ENCODE measurements at places on chromosomes 5 and 9.

GRCh38 chr9:128753627-128754026 lies 18.1 kb downstream of the ZER1 start:
- DNase-seq, result no peak

DNA sequence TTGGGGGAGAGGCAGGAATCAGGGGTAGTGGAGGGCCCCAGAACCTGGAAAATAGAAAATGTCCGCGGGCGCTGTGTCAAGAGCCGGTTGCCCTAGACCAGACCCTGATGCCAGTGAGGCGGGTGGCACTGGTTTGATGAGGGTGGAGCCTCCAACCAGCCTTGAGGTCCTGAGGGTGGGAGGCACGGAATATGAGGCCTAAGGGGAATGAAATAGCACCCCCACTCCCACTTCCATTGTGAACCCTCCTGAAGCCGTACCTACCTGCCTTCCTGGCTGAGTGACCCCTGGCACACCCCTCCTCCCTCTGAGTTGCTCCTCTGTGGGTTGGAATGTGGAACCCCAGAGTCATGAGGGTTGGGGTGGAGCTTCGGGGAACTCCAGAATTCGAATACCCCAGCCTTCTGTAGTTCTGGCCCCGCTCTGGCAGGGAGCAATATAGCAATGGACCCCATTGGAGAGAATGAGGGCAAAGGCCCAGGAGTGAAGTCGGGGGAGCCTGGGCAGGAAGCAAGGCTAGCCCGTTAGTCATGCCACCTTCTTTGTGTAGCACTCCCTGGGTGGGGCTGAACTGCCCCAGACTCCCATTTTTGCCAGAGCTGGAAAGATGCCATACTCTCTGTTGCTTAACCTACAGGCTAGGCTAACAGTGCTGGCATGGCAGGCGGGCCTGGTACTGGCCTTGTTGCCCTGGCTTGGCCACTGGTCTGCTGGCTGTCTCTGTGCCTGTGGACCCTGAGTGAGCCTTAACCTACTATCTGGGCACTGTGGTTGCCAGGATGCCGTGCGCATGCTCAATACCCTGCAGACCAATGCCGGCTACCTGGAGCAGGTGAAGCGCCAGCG lies 1.0 kb downstream of the FPGS start:
- DNase-seq, result no peak

- DNase-seq, result no peak
Measured at GRCh38 chr5:5585751-5586341, 163.4 kb downstream of the ICE1 start.

GRCh38 chr9:136977223-136977622 lies at the start of gene PTGDS:
TSS of gene PTGDS (plus strand) at chr9:136977504. CDS start at chr9:136977579, 75 bp downstream.
- no peak for DNase-seq

- DNase-seq, result no peak
Measured at GRCh38 chr9:68538200-68538599, 2.5 kb downstream of the TMEM252 start.

GRCh38 chr5:157248821-157249470 lies 17.0 kb upstream of the CYFIP2 start:
- DNase-seq, result no peak

- no peak for DNase-seq
Measured at GRCh38 chr9:130411566-130411915, 33.2 kb upstream of the ASS1 start.

DNA sequence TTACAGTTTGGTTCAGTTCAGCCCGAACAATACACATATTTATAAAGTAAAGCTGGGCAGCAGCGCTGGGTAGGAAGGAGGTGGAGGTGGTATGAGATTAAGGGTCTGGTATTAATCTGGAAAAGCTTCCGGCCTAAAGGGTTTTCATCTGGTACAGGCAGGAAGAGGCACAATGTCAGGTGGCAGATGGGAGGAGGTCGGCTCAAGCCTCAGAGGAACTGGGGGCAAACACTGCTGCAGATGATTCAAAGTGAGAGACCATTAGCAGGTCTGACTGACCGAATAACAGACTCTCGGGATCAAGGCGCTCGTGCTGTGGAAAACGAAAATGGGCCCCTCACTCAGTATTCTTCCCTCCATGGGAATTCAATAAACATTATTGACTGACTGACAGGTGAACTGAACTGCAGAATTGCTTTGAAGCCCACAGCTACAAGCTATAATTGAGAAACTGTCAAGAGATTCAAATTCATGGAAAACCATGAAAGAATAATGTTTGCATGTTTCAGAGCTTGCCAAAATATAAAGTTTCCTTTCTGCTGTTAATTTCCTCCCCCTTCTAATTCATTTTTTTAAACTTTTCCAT lies 75.3 kb downstream of the TMEM167A start:
- no peak for DNase-seq
